ENCODE measurements at places on chromosomes 1 and 21.

GRCh38 chr1:15849775-15850324 lies 2.3 kb downstream of the SPEN start:
- DNase-seq = peak; percentile 87

GRCh38 chr1:43847290-43847689 lies 86.3 kb upstream of the ARTN start:
- no peak for DNase-seq

- no peak for DNase-seq
Observed at GRCh38 chr1:247647864-247648263, 31.7 kb downstream of the OR13G1 start.

DNA sequence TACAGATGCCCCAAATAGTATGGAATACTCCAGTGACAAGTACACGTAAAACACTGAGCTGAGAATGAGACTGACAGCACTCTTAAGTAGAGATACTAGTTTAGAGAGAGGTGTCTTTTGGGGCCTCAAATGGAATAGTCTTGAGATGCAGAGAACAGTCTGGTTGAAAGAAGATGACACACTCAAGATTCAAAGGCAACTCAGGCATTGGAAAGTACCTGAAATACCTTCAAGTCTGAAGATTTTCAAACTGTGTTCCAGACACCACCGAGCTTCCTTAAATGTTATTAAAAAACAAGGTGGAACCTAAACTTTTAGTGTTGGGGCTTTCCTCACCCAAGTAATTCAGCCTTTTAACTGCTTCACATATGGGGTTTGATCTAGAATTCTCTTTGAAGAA lies 437.7 kb downstream of the OMA1 start:
- no peak for DNase-seq

DNA sequence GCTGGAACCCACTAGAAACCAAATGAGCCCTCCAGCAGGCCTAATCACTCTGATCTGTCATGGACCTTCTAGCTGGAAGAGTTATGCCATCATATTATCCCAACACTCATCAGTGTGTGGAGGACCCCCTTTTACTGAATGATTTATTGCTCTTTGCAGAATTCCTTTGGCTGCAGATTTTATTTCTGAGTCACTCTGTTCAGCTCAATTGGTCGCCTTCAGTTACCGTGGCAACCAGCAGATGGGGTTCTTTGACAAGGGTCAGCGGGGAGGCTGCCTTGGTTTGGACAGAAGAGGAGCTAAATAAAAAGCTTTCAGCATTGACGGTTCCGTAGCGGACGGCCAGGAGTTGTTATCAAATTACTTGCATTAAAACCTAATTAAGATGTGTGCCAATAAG lies 220.1 kb downstream of the SDCCAG8 start:
- DNase-seq = no peak

DNA sequence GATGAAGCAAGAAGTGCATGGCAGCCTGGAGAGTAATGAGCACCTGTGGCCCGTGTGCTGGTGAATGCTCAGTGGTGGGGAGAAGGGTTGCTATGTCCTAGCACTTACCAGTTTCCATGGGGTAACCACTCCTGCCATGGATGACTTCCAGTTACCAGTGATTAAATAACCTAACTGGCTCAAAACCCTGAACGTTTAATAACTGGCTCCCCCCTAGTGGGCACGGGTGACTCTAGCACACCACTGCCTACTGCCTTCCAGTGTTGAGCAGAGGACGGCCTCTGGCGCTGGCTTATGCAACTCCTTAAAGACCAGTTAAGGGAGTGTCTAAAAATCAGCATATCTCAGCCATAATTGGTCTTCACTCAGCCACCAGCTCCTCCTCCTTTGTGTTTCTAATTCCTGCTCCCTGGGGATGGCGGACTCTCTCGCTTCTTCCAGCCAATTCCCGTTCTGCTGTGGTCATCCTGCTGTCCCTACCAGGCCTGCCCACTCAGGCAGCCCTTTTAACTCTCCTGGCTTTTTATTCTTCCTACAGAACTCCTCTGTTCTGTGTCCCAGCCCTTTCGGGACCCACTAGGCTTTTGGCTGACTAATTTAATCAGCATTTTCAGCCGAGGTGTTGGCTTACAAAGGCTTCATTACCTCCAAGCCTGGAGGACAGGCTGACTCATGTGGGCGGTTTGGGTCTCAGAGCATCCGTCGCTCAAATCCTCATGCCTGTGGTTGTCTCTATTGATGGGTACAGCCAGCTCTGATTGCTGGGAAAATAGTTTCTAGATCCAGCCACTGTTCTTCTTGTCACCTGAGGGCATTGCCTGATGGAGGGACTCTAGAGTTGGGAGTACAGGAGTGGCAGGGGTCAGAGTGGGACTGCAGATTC lies 332.4 kb downstream of the CAMTA1 start:
- no peak for DNase-seq

GRCh38 chr1:209672705-209673630 lies 2.2 kb upstream of the G0S2 start:
- DNase-seq = no peak

- no peak for DNase-seq
Observed at GRCh38 chr1:178645157-178645807, 79.8 kb upstream of the RALGPS2 start.

- no peak for DNase-seq
Observed at GRCh38 chr1:239735111-239735510, 348.7 kb downstream of the CHRM3 start.
